ENCODE measurements at places on chromosomes 1 and 21.

- no peak for DNase-seq
These were observed 424.8 kb upstream of the ADGRL4 start for GRCh38 chr1:79431340-79431739.

GRCh38 chr21:17576080-17576835, 36.4 kb downstream of the BTG3 start:
- DNase-seq = no peak

- DNase-seq = no peak
These were observed 1.0 kb downstream of the RCC1 start for GRCh38 chr1:28506907-28507246.

- DNase-seq = no peak
These were observed 660.7 kb downstream of the PTPRU start for GRCh38 chr1:29896791-29897714.

DNA sequence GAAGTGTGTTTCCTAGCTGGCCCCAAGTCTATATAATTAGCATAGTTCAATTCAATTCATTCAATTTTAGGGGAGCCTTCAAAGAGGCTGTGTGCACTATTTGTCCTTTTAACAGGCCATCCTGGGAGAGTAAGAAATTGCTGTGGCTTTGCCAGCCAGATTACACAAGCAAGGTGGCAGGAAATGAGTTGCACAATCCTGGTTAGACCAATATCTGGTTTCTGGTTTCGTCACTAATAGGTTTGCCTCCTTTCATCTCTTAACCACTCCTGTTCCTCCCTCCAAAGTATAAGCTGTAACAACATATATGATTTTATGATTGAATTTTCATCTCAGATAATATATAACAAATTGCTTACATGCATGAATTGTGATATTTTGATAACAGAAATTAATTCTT, 84.1 kb upstream of the NEGR1 start:
- DNase-seq = no peak

DNA sequence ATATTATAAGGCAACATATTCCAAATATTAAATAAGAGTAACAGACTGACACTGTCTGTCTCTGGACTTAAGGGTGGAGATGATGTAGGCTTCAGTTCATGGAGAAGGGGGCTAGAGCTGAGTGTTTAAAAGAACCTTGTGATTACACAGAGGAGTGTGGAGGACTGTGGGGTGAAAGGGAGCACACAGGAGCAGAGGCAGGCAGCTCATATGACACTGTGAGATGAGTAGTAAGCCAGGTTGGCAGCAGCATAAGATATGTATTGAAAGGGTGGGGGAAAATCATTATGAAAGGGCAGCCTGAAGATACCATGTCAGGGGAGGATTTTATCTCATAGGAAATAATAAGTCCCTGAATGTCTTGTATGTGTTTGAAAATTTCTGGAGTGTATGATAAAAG, 104.5 kb downstream of the AK5 start:
- DNase-seq = no peak

DNA sequence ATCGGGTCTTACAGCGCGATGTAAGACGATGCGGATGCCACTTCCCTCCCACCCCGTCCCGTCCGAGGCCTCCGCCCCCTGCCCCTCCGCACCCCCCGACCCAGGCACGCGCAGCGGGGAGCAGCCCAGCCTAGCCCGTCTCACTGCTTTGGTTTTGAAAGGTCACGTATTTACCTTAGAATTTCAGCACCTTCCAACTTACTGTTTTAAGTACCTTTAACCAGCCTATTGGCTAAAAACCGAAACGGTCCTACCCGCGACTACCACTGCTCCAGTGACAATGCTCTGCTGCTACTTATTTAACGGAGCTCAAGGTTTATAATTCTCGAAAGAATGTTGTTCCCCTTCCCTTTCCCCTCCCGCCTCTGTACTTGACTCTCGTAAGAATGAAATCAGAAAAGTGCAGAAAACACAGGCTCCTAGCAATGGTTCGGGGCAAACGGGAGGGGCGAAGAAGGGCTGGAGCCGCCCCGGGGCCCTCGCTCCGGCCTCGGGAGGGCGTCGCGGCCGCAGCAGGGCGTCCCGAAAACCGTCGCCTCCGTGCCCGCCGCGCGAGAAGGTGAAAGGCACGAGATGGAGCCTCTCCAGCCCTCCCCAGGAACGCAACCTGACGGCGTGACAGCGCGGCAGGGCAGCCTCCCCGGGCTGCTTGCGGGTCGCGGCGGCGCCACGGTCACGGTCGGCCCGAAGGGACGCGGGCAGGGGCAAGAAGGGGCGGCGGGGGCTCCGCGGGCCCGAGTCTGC, 667 bp downstream of the TMEM50B start:
- DNase-seq = peak; percentile 16

- no peak for DNase-seq
These were observed 105.0 kb upstream of the ARTN start for GRCh38 chr1:43828574-43828973.

GRCh38 chr1:172352435-172352834, 68.0 kb upstream of the C1orf105 start:
- no peak for DNase-seq

- DNase-seq = no peak
These were observed 67.1 kb downstream of the PTPRU start for GRCh38 chr1:29303201-29304024.

DNA sequence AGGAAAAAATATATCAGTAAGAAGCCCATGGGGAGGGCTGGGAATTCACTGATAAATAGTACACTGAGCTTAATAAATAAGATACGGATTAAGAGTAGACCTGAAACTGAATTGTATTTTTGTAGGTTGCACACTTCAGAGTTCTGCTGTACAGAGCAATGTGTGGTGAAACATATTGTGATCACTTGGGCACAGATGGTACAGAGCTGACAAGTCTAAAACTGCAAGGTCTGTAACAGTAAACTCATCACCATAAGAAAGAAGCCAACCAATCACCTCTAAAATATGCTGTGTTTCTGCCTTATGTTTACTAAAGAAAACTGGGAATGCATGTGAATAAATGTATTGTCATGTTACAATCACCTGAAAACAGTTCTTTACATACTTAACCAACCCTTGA, 360.7 kb downstream of the MRPL39 start:
- no peak for DNase-seq

DNA sequence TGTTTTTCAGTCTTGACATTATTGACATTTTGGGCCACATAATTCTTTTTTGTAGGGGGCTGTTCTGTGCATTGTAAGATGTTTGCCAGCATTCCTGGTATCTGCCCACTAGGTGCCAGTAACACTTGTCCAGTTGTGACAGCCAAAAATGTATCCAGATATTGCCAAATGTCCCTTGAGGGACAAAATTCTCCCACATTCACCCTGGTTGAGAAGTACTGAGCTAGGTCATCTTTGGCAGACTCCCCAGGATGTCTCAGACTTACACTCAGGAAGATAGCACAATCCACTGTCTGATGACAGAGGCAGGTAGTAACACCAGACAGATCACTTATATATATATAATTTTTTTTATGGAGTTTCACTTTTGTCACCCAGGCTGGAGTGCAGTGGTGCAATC, 5.9 kb downstream of the CD48 start:
- DNase-seq = no peak

DNA sequence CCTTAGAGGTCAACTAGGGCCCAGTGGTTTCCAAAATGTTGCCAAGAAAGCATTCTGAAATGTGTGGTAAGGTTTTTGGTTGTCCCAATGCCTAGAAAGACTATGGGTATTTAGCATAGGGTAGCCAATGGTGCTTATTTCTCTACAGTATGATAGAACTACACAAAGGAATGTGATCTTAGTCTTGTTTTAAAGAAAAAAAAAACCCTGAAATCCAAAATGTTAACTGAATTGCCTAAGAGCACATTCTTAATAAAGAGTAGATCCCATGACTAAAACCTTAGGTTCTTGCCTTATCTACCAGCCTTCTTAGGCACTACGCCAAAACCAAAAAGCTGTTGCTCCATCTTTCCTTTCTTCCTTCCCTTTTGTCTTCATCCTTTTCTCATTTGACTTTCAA, 428.2 kb downstream of the MRPL39 start:
- DNase-seq = no peak

DNA sequence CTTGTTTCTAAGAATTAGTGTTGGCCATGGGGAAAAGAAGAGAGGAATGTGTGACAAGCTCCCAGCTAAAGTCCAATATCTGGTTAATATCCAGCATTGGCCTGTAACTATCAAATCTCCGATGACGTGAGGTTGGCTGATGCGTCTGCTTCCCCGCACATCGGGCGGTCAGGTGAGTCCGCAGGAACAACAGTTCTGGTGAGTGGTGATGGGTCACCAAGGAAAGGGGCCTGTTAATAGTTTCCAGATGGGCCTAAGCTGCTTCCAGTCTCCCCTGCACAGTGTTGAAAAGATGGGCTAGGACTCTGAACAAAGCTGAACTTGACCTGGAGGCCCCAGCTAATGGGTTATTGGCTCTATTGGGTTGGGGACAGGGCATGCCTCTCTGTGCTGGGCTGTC, 193.1 kb upstream of the EDN2 start:
- DNase-seq = no peak

- no peak for DNase-seq
These were observed 21.6 kb downstream of the FAM151A start for GRCh38 chr1:54601730-54602129.

- no peak for DNase-seq
These were observed 228.1 kb downstream of the OMA1 start for GRCh38 chr1:58318157-58319005.

DNA sequence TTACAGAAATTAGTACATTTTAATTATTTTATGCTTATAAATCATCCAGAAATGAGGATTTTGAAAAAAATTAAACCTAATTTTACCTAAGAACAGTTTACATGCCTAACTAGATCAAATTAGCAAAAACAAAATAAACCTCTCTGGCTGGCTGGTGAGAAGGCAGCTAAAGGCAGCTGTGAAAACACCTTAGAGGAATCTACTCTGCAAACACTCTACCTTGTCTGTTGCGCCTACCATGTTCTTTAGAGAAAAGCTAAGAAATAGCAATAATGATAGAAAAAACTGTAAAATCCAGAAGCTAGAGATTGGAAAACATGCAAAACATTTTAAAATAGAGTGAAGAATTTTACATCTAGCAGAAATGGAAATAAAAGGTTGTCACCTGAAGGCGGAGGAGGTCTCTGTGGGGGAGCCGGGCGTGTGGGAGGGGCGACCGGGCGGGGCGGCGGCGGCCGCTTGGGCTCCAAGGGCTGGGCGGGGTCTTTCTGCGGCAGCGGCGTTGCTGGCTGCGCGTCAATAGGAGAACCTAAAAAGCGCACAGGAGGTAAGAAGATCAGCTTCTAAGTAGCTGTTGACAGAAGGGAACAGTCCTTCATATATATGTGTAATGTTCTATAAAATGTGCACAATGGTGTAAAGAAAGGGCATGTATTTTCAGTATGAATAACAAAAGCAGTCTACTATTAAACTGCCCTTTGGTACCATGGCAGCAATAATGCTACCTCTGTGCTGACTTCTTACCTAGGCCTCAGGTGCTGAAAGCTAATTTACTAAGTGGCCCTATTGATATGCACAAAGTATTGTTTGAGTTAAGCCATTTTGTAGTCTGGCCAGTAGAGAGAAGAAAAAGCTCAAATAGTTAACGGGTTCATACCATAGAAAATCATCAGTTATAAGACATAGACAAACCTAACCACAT, 33.3 kb upstream of the CFAP298 start:
- DNase-seq = no peak

GRCh38 chr21:42637267-42638041, 16.0 kb upstream of the PDE9A start:
- DNase-seq = no peak

- no peak for DNase-seq
These were observed 89.3 kb upstream of the QSOX1 start for GRCh38 chr1:180065408-180065807.

GRCh38 chr1:53091841-53092645, 30.0 kb downstream of the PODN start:
- DNase-seq = no peak

DNA sequence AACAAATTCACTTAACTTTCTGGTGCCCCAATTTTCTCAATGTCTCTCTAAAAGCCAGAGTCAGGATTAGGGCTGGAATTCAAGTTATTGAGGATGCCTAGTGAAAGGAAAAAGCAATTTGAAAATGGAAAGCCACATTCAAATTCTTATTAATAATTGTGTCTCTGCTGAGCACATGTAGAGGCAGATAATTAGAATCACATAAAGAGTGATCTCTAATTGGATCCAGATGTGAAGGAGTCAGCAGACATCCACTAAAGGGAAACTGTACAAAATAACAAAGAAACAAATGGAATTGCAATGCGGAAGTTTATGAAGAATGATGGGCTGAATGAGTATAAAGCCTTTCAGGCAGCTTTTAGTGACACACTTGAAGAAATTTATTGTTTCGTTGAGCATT, 482.6 kb downstream of the TTLL7 start:
- no peak for DNase-seq
